ENCODE measurements at places on chromosomes 6 and 20.

GRCh38 chr6:159529934-159530333 is 163.1 kb downstream of the SOD2 start:
- DNase-seq, result no peak

GRCh38 chr6:26199773-26200764 is 112.8 kb downstream of the HFE start:
- no peak for DNase-seq

- no peak for DNase-seq
These were observed 105.5 kb downstream of the PDSS2 start for GRCh38 chr6:107353773-107354382.

DNA sequence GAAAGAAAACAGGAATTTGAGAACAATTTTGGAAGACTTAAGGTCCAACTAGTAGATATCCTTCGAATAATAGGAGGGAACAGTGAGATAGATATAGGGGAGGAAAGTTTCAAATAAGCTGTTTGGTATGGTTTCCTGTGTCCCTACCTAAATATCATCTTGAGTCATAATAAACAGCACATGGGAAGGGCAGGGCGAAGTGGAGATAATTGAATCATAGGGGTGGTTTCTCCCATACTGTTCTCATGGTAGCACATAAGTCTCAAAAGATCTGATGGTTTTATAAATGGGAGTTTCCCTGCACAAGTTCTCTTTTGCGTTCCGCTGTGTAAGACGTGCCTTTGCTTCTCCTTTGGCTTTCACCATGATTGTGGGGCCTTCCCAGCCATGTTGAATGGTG is 39.5 kb upstream of the ENPP5 start:
- no peak for DNase-seq

DNA sequence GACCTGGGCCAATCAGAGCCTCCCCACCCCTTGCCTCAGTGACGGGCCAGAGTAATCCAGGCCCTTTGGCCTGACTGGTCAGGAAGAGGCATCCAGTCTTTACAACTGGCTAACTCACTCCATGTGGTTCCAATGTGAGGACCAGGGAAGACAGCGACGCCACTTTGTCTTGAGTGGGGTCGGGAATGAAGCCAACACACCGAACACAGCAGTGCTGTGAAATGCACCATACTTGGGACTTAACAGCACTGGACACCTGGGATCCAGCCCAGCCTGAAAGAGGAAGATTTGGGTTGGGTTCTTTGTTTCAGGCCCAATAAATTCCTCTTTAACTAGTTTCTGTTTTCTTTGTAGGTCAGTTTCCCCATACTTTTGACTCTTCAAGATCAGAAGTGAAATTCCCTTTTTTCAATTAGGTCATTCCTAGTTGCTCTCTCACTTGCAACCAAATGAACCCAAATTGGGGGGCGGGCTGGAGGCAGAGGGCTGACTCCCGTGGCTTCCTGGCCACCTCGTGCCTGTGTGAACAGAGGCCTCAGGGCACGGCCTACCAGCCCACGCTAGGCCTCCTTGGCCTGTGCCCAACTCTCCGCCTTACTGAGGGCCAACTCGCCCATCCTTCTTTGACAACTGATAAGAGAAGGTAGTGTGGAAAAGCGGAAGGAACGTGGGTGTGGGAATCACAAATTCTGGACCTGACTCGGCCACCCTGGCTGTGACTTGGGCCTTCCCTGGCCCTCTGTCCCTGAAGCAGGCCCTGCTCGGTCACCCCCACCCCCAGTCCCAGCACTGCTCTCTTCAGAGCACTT is 17.1 kb downstream of the SULF2 start:
- no peak for DNase-seq

DNA sequence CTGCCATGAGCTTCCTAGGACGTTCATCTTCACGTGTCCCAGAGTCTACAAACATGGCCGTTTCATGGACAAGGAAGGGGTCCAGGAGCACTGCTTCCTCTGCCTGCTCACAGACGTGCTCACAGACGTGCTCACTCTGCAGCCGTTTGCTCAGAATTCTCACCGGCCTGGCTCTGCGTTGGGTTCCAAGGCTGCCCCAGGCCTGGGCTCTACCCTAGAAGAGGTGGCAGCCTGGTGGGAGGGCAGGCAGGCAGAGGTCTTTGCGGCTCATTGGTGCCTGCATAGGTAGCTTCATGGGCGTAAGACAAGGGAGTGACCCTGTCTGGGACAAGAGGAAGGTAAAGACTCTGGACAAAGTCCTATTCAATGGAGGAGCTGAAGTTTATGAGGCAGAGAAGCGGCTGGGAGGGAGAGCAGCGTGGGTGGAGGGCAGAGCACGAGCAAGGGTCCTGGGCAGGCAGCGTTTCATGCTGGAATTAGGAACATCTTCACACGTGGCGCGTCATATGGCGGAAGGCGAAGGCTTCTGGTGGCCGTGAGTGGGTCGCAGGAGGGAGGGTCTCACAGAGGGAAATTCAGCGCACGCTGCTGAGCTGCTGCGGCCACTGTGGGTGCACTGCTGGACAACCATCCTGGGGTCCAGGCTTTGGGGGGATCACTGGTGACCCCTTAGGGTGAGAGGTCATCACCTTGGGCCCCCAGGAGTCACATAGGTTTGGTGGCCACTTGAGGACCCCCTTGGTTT is 138.2 kb downstream of the PHACTR3 start:
- no peak for DNase-seq

DNA sequence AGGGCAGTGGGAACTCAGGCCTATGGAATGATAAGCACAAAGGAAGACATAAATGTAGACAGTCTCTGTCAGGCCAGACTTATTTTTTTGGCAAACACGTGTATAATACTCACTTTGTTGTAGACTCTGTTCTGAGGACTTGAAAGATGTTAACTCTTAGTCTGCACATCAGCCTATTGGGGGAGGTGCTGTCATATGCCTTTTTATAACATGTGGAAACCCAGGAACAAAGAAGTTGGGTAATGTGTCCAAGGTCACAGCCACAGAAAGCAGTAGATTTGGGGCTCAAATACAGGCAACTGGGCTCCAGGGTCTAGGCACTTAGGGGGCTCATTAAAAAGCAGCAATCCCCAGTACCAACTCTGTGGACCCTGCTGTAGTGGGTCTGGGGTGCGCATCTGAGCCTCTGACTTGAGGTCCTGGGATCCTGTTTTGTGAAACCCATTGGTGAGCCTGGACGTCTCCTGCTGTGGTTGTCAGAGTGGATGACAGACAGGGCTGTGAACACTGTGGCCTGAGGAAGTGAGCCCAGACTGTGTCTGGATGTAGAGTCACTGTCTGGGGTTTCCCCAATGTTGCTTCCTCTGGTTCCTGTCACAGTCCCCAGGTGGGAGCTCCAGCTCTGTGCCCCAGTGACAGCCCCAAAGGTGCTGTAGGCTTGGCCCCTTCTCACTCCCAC is 50.0 kb downstream of the CDH26 start:
- DNase-seq, result no peak

GRCh38 chr6:37552267-37552666 is 52.6 kb upstream of the CCDC167 start:
- DNase-seq, result no peak

- DNase-seq, result no peak
These were observed 22.2 kb downstream of the RNASET2 start for GRCh38 chr6:166934174-166934573.
